ENCODE measurements at places on chromosomes 11 and 22.
A peak's percentile ranks its signal among the peaks of the same experiment; 100 is the strongest.

- peak; percentile 55 for DNase-seq
Measured at GRCh38 chr22:47354668-47355387, 592.4 kb downstream of the TBC1D22A start.

DNA sequence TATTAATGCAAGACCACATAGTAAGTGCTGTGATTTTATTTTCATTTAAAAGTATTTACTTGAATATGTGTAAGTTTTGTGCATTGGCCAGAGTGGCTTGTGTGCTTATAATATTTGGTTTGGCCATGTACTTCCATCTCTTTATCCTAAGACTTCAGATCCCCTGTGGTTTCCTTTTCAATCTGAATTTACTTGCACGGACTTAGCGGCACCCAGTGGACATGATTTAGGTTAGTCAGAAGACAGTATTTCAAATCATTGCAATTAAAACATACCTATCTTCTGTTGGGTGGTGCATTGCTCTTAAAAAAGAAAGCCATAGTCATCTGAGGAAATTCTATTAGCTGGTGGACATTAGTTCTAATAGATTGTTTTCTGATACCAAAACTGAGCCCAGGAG, 30.7 kb downstream of the PIWIL4 start:
- no peak for DNase-seq

DNA sequence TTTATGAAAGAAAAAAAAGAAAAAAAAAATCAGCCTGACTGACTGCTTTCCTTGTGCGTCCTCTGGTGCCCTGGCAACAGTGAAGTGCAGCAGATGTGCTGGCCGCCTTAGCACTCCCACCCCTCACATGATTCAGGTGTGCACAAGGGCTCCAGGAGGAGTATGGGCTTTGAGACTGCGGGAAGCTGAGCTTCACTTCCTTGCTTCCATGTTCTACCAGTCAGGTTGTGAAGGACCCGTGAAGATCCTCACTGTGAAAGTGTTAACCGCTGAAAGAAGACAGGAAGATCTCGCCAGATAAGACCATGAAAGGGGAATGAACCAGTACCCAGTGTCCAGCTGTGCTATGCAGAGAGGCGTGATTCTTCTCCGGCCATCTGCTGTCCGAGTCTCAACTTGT, 48.2 kb downstream of the HIRA start:
- no peak for DNase-seq

DNA sequence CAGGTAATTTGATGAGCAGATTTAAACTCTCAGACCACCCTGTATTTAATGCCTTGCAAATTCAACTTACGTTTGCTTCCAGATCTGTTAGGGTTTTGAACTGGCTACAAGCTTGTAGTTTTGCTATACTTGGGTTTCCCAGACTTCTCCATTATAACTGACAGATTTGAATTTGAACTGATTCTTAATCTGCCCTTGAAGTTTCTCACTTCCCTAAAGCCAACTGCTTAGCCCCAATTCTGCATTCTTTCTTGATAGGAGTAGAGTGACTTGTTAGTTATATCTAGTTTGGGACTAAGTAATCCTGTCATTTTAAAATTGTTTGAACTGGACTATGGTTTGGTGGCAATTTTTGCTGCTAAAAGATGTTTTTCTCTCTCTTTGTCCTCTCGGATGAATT, 9.7 kb downstream of the LAYN start:
- DNase-seq = no peak

DNA sequence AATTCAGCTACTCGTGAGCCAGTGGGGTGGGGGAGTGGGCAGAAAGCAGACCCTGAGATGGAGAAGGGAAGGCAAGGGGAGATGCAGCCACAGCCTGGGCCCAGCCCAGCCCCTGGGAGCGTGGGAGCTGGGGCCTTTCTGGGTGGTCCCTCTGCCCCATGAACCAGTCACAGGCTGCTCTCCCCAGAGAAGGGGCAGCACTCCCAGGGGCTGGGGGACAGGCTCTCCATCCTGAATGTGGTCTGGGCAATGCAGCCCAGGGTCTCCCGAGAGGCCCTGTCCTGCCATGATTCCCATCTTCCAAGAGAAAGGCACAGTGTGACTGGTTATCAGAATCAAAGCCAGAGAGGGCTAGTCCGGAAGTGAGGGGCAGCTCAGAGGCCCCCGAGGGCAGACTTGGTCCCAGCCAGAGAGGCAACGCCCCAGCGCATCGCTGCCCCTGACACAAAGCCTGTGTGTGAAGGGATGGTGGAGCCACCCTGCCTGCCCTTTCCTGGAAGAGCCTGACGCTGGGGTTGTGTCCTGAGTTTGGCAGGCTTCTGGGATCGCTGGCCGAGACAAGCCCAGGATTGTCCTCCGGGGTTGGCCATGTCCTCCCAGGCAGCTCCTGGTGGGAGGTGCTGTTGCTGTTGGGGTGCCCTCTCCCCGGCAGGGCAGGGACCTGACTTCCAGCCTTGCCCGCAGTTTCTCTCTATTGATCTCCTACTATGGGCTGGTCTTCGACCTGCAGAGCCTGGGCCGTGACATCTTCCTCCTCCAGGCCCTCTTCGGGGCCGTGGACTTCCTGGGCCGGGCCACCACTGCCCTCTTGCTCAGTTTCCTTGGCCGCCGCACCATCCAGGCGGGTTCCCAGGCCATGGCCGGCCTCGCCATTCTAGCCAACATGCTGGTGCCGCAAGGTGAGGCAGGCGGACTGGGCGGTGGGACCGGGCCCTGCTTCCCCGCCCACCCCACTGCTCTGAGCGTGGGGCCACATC, 23.8 kb upstream of the SLC22A12 start:
- DNase-seq = peak; percentile 77

- DNase-seq = no peak
Measured at GRCh38 chr22:45686836-45687235, 15.2 kb downstream of the ATXN10 start.

DNA sequence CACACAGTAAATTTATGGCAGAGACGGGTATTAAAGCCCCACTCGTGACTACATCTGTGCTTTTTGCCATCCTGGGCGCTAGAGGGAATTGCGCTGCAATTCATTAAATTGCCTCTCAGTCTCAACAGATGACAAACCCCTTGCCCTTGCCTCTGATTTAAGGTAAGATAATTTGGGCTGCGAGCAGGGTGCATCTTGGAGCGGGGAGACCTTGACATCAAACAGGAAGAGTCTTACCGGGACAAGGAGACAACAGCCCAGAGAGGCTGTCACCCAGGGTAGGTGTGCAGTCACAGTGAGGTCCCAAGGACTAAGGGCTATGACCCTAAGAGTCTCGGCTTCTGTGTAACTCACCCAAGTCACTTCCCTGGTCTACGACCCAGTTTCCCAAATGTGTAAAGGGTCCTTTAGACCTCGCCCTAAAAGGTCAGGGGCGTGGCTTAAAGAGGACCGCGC, 449 bp upstream of the TOM1 start:
- DNase-seq = no peak

DNA sequence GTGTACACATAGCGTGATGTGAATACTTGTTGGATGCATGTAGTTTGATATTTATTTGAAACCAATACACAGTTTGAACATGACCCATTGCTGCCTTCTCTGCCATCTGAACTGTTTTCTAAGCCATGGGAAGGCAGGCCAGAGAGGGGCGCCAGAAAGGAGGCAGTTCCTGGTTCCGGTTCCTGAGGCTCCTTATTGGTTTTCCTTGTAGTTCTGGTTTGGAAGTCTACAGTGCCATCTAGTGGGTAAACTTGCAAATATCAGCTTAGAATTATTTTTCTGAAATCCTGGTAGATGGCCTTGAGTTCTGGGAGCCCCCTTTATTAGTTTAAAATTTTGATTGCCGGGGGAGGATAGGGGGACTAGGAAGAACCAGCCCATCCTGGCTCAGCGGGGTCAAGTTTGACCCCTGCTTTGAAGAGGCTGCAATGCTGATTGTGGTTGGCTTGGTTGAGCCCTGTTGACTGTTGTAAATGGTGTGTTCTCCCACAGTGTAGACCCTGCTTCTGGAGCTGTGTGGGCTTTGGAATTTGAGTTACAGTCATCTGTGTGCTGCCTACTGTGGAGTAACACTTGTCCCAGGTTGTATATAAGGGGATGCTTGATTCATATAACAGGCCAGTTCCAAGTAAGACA, 48.4 kb downstream of the GRAMD1B start:
- no peak for DNase-seq

DNA sequence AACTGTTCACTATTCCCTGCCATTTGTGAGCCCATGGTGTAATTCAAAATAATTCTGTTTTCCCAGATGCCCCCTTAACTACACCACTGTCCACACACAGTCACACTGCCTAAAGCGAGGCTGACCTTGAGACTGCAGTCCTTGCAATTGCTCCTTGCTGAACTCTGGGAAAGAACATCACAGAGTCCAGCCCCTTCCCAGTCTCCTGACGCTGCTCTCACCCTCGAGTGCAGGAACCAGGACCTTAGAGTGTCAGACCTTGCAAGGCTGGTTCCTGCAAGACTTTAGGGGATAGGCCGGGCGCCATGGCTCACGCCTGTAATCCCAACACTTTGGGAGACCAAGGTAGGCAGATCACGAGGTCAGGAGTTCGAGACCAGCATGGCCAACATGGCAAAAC, 33.6 kb downstream of the AHNAK start:
- DNase-seq = no peak

- no peak for DNase-seq
Measured at GRCh38 chr11:97460091-97460490, 1070.3 kb downstream of the JRKL start.

- DNase-seq = no peak
Measured at GRCh38 chr11:10752061-10752460, 1.0 kb downstream of the CTR9 start.

- DNase-seq = no peak
Measured at GRCh38 chr22:30104501-30105156, 24.4 kb downstream of the HORMAD2 start.

DNA sequence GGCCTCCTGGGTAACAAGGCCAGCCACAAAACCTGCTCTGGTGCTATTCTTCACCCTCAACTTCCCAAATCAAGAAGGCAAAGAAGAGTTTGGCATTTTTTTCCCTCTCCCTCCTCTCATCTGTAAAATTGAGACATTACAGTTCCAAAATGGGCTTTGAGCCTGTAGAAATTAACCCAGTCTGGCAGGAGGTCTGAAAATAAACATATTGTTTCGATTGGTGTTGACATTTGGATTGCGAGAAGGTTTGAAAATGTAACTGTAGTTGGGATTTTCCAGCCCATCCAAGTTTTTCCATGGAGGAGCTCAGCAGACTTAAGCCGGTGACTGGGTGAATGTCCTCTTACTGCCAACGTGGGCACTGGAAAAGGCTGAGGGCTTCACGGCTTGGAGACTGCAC, 35.0 kb upstream of the ALX4 start:
- no peak for DNase-seq

DNA sequence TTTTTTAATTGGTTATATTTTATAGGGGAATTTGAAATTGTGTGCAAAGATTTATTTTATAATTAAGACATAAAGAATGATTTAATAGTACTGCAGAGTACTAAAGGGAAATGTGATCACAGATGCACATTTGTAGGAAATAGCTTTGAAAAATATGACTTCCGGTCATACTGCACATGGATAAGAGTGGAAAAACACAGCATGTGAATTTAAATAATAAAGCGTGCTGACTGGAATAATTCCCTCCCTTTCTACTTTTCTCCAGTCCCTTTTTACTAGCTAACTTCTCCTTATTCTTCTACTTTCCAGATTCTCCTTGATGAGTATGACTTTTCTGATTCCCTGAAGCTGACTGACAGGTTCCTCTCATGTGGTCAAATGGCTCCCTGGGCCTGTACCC, 238.4 kb upstream of the CTSC start:
- DNase-seq = no peak

DNA sequence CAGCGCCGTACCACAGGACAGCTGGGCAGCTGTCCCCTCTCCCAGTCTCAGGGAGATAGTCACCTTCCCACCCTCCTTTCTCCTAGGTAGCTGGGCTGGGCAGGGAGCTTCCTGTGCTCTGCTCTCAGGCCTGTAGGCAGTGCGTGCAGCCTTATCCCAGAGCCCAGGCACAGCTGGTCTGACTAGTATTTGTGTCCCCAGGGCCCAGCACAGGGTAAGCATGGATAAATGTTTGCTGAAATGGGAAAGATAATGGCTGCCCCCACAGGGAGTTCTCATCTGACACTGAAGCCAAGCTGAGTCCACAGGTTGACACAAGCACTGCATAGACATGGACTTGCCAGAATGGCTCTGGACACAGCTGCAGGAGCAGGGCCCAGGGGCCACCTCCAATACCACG, 9.8 kb downstream of the SLC15A3 start:
- DNase-seq = no peak

DNA sequence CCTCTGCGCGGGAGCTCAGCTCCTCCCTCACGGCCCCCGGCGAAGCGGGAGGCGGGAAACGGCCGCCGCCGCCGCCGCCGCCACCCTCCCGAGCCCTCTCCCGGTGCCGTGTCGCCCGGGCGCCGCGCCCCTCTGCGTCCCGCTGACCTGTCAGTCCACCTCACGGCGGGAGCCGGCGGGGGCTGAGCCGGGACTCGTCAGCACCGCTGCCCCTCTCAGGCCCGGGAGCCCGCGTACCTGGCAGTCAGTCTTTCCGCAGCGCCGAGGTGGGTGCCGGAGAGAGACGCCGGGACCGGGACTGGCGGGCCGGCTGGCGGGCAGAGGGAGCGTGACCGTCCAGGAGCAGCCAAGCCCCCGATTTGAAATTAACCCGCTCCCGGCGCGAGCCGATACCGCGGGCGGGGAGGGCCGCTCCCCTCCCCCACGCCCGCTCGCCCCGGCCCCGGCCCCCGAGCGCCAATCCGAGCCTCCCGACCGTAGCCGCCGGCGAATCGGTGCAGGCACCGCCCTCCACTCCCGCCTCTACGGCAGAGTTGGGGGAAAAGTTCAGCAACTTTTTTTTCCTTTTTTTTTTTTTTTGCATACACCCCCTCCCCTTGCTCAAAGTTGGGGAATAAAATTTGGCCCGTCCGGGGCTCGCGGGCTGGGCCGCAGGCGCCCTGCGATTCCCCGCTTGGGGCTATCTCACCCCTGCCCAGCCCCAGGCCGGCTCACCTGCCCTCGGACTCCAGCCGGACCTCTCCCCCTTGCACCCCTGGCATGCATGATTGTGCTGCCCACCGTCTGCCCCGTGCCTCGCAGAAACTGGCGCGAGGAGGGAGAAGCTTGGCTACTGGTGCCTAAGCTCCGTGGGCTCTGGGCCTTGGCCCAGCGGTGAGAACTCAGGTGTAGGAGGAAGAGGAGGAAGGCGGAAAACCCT, 774 bp upstream of the E2F8 start:
- no peak for DNase-seq

DNA sequence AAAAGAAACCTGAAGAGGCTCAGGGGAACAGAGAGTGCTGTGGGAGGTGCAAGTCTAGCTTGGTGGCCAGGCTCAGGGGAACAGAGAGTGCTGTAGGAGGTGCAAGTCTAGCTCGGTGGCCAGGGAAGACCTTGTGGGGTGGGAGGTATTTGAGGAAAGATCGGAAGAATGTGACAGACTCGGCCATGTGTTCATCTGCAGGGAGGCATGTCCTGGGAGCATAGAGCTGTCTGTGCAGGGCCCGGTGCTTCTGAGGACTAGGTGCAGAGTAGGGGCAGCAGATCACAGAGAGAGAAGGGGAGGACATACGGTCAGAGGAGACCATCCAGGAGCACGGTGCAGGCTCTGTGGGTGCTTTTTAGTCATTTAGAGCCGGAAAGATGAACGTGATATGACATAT, 10.8 kb downstream of the IFITM10 start:
- DNase-seq = peak; percentile 30

DNA sequence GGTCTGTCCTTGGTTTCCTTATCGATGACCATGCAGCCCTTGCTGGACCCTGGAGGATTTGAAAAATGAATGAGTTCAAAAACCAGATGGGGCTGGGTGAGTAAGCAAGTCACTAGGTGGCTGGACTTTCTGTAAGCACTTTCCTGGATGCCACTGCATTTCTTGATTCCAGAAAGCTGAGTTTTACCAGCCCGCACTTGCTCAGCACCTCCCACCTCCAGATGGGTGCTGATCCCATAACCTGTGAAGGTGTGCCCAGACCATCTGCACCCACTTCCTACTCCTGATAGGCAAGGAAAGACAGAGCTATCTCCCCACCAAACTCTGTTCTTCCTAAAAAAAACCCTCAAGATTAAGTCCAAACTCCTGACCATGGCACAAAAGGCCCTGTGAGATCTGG, 21.1 kb downstream of the ASCC2 start:
- no peak for DNase-seq
